ENCODE measurements at places on chromosomes 3 and 15.

- no peak for DNase-seq
Measured at GRCh38 chr3:57556459-57557084, 498 bp downstream of the PDE12 start.

DNA sequence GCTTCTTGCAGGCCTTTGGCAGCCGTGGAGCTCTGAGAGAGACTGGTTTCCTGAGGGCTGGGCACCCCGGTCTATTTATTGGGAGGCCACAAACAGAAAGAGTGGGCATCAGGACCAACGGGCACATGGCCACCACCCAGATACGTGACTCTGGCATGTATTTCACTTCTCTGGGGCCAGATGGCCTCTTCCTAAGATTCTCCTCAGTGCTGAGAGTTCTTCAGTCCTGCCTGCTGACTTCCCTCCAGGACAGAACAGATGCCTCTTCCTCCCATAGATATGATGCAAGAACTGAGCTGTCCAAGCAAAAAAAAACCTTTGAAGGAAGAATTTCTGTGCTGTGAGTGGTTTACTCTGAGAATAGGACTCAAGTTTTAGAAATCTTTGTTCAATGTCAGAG lies 107.7 kb downstream of the IGF2BP2 start:
- no peak for DNase-seq

GRCh38 chr15:101646672-101647071 lies 5.5 kb downstream of the TM2D3 start:
- DNase-seq, result no peak

GRCh38 chr3:48411606-48412374 lies 18.1 kb downstream of the PLXNB1 start:
- no peak for DNase-seq

GRCh38 chr3:95670765-95671164 lies 1143.6 kb upstream of the EPHA6 start:
- no peak for DNase-seq

All from NCI-H510A (cell line).